ENCODE measurements at places on chromosomes 2 and 18.
A peak's percentile ranks its signal among the peaks of the same experiment; 100 is the strongest.

- no peak for DNase-seq
Measured at GRCh38 chr2:68491582-68491981, 24.2 kb downstream of the APLF start.

GRCh38 chr2:58967736-58968135, 726.6 kb upstream of the FANCL start:
- DNase-seq: no peak

- DNase-seq: no peak
Measured at GRCh38 chr18:7168408-7168807, 50.8 kb upstream of the LAMA1 start.

DNA sequence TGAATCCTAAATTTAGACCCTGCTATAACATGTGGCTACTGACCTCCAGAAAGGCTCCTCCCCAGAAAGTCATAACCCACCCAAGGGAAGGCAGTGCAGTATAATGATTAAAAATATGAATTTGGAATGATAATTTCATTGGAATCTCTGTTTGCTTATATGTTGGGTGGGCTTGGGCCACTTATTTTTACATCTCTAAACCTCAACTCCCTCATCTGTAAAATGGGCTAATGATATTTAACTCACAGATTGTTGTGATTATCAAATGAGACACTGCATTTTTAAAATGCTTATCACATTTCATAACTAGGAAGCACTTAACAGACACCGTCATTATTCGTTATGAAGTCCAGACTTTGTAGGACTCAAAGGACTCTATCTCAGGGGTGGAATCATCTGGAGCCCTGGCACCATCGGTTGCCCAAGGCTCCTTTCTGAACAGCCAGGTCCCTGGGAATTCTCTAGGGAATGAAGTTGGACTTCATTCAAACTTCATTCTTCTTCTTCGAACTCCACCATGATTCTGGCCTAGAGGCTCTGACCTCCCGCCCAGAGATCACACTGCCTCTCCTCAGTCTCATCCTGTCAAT, 33.1 kb upstream of the RMDN2 start:
- DNase-seq: peak; percentile 29

DNA sequence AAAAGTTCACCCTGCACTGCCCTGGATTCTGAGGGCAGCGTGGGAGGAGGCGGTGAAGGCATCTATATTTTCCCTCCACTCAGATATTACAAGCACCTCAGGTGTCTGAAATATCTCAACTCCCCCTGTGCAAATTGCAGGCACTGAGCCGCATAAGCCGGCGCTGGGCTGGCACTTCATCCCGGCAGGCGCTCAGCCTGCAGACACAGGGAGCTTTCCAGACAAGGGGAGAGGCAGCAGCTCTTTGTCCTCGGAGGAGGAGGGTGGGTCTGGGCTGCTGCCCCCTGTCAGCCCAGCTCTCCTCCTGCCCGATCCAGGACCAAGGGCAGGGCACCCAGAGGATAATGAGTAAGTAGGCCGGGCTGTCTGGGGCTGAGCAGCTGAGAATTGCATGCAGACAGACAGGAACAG, 189.3 kb upstream of the MYT1L start:
- DNase-seq: no peak

DNA sequence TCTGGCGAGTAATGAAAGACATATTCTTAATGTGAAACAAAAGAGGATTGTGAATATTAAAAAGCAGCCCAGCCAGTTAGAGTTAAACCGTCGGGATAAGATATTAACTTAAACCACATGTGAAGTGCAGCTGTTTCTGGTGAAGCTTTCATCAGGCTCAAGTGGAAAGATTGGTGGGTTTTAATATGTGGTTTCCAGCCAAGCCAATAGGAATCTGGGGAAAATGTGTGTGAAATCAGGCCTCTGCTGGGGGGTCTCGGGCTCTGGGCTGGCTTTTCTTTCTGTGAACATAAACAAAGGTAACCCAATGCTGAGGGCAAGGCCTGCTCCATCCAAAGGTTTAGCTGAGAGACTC, 279.6 kb downstream of the SLC4A3 start:
- DNase-seq: peak; percentile 14

GRCh38 chr2:219293736-219294231, 14.6 kb downstream of the DNAJB2 start:
- no peak for DNase-seq
